Stimulated activated CD8-positive, alpha-beta memory T cell treated with anti-CD3 and anti-CD28 coated beads, Interleukin-4, amount 100 ng/mL, for 4 hours (primary cell): ENCODE measurements at places on chromosomes 6 and 20.

DNA sequence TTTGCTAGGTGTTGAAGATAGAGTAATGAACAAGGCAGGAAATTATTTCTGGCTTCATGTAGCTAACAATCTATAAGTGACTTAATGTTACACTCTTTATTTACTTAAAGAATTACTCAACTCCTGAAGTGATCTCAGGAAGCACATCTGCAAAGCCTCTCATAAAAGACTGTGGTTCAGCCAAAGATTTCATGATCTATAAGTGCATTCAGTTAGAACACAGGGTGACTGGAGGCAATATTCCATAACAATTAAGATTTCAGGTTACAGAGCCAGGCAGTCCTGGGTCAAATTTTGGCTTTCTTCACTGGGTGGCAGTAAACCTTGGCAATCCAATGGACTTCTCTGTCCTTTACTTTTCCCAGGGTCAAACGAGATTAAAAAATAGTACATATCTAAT is 204.0 kb downstream of the TPBG start:
- DNase-seq, result no peak

- DNase-seq, result no peak
Measured at GRCh38 chr20:21632031-21632734, 73.3 kb upstream of the PAX1 start.

DNA sequence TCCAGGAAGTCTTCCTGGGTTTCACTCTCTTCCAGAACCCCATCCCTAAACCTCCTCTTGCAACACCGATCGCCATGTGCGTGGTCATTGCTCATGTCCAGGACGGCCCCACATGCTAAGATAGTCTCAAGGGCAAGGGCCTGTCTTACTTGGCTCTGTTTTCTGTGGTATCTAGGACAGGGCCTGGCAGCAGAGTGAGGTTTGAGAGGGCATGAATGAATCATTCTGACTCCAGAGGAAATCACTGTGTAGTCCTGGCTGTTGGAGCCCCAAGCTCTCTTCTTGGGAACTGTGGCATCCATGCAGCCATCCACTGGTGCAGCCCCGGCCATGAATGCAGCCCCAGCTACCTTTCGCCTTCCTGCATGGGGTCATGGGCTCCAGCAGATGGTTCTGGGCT is 12.4 kb downstream of the SIRPA start:
- DNase-seq, result no peak

- no peak for DNase-seq
Measured at GRCh38 chr6:6586671-6587526, 1.6 kb upstream of the LY86 start.

DNA sequence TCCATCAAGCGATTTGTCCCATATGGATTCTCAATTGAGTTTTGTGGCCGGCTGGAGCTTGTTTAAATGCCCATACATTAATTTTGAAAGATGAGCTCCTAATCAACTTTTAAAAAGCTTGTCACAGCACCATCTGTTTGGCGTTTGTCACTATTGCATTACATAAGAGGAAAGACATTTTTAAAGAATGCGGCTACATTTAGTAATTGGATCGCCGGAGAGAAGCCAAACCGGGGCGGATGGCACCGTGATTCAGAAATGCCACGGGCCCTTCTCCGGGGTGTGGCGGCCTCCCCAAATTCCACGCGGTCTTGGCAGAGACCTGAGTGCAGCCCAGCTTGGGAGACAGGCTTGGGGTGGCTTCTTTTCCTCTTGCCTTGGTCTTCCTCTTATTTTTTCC is 67.7 kb upstream of the ZNFX1 start:
- no peak for DNase-seq

DNA sequence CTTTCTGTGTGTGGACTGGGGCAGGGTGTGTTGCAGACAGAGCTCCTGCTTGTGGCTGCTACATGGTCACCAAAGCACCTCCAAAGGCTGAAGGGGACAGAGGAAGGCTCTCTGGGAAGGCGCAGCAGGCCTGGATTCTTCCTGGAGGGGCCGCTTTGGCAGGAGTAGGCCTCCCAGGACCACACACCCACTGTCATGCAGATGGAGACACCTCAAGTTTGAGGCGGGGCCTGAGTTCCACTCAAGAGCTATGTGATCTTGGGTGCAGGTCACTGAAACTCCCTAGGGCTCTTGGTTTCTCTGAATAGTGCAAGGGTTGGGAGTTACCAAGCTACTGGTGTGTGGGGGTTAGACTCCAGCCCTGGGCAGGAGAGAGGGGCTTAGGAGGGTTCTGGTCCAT is 27.9 kb downstream of the EFCAB8 start:
- DNase-seq, result no peak

GRCh38 chr6:145878591-145879295 is 64.1 kb upstream of the FBXO30 start:
- no peak for DNase-seq

DNA sequence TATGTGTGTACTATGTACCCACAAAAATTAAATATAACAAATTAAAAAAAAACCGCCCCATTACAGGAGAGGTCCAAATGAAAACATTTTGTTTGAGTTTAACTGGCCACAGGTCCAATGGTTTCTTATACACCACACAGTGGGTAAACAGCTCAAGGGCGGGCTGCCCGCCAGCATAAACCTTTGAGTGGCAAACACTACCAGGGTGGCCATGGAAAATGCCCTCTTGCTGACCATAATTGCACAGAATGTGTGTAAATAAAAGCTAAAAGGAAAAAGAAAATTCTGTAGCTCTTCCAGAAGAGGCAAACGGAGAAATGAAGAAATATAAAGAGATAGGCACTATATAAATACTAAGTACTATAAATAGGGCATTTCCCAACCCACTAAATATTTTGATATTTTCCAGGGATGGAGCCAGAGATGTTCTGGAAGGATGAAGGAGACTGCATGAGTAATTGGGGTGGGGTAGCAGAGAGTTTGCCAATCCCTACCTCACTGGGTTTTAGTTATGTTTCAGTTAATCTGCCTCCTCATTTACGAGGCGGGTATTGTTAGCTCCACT is 1.1 kb upstream of the CDC5L start:
- DNase-seq, result no peak

DNA sequence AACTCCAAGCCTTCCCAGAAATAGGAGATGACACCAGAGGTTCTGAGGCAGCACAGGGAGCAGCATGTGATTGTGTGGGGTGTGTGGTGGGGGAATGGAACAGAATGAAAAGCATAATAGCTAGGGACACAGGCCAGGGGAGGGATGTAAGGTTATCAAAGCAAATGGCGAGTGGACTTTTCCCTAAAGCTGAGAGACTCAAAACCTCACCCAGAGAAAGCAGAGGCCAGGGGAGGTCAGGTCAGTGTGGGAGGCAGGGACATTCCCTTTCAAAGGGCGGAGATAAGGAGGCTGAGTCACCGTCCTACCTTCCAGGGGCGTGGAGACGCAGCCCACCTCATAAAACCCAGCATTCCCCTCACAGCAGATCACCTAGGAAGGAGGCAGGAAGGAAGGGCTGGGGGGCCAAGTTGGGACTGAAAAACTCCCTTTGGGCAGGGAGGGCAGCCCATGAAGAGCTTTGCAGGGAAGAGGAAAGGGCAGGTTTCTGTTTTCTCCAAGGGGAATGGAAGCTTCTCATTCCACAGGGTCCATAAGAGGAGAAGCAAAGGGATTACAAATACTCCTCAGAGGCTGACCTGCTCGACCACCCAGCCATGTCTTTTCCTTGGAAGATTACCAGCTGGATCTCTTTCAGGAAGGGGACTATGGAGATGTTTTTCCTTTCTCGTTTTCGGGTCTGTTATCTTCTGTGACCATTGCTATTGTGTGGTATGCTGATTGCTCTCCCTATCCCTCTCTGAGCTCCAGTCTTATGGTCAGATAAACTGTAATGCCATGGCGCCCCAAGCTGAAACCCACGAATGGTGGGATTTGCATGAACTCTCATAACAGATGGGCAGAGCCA is 9.6 kb upstream of the LY6G5C start:
- no peak for DNase-seq

DNA sequence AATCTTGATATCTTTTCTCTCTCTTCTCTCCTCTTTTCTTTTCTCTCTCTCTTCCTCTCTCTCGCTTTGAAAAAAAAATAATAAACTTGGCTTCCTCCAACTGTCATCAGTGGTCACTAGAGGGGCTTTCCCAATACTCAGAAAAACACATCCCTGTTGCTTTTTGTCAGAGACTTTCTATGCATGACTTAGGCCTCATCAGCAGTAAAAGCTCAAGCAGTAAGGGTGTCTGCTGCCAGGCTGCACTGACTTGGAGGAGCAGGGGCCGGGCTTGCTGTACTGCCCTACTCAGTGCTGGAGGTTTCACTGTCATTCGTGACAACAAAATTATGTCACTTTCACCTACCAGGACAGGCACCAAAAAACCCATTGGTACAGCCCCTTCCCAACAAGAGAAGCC is 272.0 kb downstream of the ADGB start:
- no peak for DNase-seq
